ENCODE measurements at places on chromosomes 11 and 22. TPM values are rescaled to one million over a fixed set of nuclear protein-coding genes. Genes with fewer than 3 reads are reported as not detected.

Gene NLRP6
- 0.23 TPM for total RNA-seq

- no peak for ATAC-seq
Observed at GRCh38 chr11:134380229-134380628, 31.8 kb downstream of the B3GAT1 start.

GRCh38 chr11:48043111-48043990 is 63.0 kb downstream of the PTPRJ start:
- no peak for ATAC-seq

GRCh38 chr11:120834686-120835210 is 189.2 kb upstream of the TBCEL start:
- no peak for ATAC-seq

DNA sequence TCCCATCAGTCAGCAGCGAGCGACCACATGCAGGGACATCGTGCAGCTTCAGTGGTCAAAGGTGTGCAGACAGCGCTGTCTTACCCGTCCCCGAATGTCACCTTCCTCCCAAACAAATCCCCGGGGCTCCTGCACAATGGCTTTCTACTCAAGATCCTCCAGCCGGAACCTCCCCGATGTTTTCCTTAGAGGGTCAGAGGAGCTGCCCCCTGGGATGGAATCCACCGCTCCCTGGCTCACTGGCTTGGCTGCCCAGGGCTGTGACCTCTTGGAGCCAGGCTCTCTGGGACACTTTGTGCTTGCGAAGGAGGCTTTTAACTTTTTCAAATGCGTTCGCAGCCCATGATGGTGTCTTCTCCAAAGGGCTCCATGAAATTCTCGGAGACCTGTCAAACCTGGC is 17.3 kb upstream of the FGF19 start:
- ATAC-seq, result no peak

DNA sequence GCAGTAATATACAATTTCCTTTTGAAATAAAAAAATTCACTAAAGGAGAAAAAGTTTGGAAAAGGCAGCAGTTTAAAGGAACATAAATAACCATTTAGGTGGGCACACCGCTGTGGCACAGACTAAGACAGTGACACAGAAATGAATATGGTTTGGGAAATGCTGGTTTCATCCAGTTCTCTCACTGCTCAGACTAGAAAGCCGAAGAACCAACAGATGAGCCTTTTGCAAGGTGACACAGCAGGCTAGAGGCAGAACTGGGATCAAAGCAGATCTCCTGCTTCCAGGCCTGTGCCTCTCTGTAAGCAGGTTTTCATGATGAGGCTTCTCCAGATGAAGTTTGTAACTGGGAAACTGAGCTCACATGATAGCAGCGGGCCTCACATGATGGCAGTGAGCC is 380.0 kb upstream of the NARS2 start:
- no peak for ATAC-seq

Gene KRTAP5-7
- not detected for total RNA-seq

DNA sequence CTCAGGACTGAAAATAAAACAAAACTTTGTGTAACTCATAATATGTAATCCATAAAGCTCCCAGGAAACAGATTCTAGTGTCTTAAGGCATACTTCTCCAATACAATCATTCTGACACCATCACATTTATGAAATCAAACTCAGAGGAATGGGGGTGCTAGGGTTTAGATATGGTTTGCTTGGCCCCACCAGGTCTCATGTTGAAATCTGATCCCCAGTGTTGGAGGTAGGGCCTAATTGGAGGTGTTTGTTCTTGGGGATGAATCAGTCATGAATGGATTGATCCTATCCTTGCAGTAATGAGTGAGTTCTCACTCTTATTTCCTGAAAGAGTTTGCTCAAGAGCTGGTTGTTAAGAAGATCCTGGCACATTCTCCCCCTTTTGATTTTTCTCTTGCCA is 380.9 kb downstream of the ETS1 start:
- ATAC-seq, result no peak

Gene CRYBB3
- total RNA-seq, result not detected

DNA sequence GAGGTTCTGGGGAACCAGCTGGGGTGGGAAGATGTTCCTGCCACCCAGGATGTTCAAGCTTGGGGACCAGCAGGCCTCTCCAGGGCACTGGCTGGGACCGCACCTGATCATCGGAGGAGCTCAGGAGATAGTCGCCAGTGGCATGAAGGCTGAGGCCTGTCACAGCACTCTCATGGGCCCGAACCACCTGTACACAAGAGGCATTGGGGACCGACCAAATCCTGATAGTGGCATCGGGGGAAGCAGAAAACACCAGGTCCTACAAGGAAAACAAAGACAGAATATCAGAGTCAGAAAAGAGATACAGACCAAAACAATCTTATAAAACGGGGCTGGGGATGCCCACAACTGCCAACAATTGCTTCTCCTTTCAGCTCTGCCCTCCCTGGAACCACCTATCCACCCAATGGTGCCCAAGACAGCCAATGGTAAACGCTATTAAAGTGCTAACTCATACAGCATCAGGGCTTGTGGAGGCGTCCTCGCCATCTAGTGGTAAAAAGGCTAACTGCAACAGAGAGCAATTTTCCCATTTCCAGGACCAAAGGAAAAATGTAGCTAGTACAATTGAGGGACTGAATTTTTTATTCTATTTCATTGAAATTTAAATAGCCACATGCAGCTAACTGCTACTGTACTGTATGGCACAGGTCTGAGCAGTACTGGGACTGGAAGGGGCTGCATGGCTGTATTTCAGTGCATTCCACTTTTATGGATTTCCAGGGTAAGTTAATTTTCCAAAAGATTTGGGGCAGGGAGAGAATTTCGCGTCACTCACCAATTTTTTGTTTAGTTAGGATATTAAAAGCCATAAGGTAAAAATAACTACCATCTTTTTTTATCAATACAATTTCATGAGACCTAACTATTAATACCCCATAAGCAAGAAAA is 7.1 kb downstream of the PRPF19 start:
- peak; percentile 68 for ATAC-seq

DNA sequence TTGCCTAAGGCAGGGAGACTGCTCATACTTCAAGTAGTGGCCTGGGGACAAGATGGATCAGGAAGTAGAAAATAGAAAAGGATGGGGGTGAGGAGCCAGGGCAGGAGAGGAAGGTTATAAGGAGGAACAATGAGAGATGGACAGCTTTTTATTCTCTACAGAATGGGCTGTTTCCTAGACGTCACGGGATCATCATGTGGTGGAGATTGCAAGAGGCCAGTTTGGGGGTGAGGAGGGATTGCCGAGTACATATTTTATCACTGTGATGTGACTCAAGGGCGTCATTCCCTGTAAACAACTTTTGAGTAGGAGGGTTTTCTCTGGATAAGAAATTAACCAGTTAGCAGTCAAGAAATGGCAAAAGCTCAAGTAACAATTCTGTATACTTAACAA is 406.3 kb downstream of the ETS1 start:
- ATAC-seq, result no peak

DNA sequence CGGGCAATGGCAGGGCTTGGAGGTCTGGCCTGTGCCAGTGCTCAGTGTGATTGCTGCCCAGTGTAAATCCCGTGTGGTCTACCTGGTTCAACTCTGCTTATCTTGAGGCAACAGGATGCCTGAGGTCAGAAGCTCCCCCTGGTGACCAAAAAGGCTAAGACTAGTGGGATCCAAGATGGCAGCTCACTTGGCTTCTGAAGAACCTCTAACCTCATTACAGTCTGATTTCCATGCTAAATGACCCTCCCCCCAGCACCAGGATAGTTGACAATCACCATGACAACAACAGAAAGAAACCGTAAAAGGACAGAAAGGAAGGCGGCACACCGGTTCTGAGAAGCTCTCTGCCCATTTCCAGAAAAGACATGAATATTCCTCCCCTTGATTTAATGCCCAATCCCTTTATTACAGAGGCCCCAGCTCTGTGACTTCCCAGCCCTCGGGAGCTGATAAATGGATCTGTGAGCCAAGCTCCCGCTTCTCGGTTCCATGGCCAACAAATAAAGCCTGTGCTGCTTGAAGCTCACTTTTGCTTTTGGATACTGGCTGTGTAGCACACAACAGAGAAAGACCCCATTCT is 398.4 kb downstream of the CTTN start:
- no peak for ATAC-seq

Gene ESRRA
- total RNA-seq, result 69.6 TPM

DNA sequence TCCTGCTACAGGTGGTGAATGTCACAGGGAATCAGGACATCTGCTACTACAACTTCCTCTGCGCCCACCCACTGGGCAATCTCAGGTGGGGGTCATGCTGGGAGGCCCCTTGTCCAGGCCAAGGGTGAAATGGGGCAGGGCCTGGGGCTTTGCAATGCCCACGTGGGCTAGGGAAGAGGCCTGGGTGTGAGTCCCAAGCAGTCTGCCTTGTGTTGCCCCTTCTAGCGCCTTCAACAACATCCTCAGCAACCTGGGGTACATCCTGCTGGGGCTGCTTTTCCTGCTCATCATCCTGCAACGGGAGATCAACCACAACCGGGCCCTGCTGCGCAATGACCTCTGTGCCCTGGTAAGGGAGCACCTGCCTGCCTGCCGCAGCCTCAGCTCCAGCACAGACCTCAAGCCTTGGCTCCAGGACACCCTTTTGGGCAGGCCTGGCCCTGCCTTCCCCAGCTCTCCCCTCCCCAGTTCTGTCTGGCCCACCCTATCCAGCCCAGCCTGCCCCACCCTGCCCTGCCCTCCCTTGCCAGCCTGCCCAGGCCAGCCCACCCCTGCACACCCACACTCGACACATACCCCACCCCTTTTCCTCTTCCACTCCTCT is 9.1 kb upstream of the TAGLN start:
- ATAC-seq, result no peak

DNA sequence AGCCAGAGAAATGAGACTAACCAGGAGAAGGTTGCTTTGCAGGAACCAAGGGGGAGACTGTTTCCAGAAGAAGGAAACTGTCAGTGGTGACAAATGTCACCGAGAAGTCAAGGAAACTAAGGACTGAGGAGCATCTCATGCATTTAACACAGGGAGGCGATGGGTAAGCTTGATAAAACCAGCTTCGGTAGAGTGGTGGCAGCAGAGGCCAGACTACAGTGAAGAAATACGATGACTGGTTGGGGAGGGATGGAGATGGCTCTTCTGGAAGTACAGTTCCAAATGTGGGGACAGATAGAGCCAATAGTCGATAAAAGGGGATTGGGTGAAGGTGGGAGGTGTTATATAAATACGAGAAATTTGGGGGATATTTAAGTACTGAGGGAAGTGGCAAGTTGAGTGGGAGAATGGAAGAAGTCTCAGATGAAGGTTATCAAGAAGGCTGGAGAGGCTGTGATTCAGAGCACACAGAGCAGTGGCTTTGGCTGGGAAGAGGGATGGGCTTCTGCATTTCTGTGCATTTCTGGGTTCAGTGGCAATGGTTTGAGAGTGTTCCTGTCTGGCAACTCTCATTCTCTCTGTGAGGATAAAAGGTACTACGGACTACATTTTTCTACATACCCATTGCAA is 29.2 kb downstream of the SC5D start:
- no peak for ATAC-seq

GRCh38 chr11:83206221-83206620 is 12.7 kb downstream of the ANKRD42 start:
- ATAC-seq, result no peak

Gene GUCD1
- total RNA-seq, result 107 TPM

- no peak for ATAC-seq
Observed at GRCh38 chr11:116207019-116207418, 565.8 kb downstream of the BUD13 start.

DNA sequence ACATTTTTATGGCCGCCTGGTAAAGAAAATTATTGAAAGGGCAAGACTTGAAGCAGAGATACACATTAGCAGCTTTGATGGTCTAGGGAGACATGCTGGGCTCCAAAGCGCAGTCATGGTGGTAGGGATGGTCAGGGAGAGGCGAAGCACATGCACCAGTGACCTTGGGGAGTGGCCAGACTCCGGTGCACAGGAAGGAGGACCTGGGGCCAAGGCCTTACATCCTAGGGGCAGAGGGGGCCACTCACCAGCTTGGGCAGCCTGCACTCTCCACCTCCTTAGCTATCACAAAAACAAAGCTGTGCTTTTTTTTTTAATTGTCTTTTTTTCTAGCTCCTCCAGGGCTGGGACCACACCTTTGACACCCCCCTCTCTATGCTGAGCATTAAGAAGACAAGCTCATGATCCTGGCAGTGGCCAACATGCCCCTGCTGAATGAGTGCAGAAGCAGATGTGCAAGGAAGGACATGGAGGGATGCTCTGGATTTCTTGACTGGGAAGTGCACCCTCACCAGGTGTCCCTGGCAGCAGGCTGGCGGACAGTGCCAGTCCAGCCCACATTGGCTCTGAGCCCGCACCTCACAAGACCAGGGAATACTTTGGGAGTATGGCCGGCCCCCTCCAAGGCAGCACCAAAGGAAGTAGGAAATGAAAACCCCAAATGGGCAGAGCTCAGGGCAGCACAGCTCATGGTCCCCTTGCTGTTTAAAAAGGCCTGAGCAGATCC is 619.9 kb downstream of the TBC1D22A start:
- no peak for ATAC-seq

DNA sequence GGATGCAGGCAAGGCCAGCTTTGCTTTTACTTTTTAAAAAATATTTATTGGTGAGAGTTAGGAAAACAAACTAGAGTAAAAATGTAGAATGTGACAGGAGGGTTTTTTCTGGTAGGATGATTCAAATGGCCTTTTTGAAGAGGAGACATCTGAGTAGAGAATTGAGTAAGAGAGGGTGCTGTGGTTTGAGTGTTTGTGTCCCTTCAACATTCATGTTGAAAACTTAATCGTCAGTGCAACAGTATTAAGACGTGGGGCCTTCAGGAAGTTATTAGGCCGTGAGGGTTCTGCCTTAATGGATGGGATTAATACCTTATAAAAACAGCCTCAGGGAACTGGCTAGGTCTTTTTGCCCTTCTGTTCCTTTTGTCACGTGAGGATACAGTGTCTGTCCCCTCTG is 288.8 kb upstream of the C11orf87 start:
- ATAC-seq, result no peak

DNA sequence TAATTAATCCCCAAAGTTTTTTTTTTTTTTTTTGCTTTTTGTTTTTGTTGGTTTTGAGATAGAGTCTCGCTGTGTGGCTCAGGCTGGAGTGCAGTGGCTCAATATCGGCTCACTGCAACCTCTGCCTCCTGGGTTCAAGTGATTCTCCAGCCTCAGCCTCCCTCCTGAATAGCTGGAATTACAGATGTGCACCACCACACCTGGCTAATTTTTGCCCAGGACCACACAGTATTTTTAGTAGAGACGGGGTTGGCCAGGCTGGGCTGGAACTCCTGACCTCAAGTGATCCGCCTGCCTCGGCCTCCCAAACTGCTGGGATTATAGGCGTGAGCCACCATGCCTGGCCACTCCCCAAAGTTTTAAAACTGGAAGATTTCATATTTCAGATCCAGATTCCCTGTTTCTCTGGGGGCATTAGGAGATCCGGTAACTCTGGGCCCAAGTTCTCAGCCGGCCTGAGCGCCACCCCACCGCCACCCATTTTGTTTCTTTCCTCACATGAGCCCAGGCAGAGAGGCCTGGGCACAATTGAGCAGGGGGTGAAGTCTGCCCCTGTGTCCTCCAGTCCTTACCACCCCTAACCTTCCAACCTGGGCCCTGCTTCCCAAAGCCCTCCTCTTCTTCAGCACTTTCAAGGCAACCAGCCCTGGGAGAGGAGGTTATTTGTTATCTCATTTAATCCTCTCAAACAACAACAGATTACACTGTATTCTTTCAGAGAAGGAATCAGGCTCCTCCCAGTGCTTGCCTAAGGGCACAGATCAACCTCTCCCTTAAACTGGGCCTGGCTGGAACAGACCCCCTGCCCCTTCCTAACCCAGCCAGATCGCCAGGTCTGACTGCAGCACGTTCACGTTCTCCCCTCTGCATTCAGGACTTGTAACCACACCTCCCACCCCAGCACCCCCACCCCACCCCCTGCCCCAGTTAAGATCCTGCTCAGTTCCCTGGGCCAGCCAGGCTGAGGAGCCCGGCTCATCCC is 1.9 kb upstream of the CSNK1E start:
- ATAC-seq, result no peak

Gene CREB3L1
- 0.81 TPM for total RNA-seq

All from gastroesophageal sphincter (tissue), 4 donors.